Stimulated activated CD8-positive, alpha-beta memory T cell treated with anti-CD3 and anti-CD28 coated beads, Interleukin-4, amount 100 ng/mL, for 1 hour (primary cell): ENCODE measurements at places on chromosomes 16 and 17.

- DNase-seq = no peak
Measured at GRCh38 chr17:76405967-76406647, 21.7 kb downstream of the SPHK1 start.

GRCh38 chr17:8441690-8442089 lies 6.0 kb downstream of the NDEL1 start:
- no peak for DNase-seq

GRCh38 chr17:80486692-80487091 lies 10.3 kb upstream of the NPTX1 start:
- DNase-seq = no peak

GRCh38 chr16:867421-868385 lies 67.2 kb upstream of the GNG13 start:
- no peak for DNase-seq

GRCh38 chr16:86958423-86958822 lies 358.8 kb downstream of the C16orf95 start:
- no peak for DNase-seq

DNA sequence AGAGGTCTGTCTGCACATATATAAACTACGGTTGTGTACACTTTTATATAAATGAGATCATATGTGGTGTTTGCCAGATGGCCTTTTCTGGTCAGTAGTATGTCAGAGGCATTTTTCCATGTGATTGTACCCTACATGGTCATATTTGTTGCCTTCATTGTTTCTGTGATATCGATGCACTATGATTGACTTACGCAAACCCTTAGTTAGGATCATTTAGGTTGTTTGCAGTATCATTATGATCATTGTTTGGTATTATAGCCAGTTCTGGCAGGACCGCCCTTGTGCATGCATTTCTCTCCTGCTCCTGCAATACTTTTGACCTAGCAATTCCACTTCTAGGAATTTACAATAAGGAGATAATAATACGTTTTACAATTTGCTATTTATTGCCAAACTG lies 169.1 kb downstream of the MSI2 start:
- no peak for DNase-seq

DNA sequence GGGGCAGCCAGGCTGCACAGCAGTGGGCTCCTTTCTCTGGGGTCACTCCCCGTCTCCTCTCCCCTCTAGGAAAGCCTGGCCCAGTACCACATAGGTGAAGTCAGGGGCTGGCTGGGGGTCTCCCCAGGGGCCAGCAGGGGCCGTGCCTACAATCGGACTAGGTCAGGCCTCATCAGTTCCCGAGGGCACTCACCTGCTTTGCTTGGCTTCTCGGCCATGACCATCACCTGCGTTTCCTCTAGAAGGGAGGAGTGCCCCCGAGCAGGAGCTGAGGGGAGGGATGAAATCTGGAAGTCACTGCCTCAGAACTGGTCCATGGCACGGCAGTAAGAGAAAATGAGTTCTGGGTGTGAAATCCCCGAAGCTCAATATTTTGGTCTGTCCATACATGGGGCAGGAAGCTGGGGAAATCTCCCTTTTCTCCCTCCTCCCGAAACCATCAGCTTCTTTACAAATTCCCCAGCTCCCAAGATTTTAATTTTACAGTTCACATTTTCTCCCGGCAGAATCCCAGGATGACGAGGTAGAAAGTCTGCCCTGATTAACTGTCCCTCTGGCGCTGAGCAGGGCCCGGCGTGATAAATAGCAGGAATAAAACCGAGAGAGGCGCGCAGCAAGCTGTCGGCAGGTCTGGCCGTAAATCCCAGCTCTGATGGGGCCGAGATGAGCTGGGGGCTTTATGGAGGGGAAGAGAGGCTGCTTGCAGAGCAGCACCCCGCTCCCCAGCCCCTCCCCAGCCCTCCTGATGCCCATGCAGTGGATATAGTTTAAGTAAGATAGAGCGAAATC lies 172.1 kb downstream of the RBFOX3 start:
- DNase-seq = no peak

GRCh38 chr16:2003231-2003826 lies 6.3 kb downstream of the ZNF598 start:
- DNase-seq = no peak

DNA sequence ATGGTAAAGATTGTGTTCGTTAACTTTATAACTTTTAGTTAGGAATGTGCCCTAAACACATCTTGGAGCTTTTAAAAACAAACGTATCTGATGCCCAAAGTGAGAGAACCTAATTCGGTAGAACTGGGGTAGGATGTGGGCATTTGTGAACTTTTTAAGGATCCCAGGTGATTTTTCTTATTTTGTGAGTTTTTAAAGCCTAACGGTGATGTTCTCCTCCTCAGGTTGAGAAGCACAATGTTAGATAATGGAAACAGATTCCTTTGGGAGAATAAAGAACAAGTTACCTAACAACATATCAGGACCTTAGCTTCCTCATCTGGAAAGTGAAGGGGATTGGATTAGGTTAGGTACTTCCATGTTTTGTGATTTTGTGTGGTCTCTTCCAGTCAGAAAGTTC lies 687 bp downstream of the SAP30BP start:
- DNase-seq = no peak

- DNase-seq = no peak
Measured at GRCh38 chr17:51572115-51572514, 311.8 kb downstream of the UTP18 start.

GRCh38 chr16:79210607-79211006 lies 389.9 kb downstream of the MAF start:
- DNase-seq = no peak

- DNase-seq = no peak
Measured at GRCh38 chr16:2042986-2043666, 4.5 kb downstream of the NTHL1 start.

- no peak for DNase-seq
Measured at GRCh38 chr17:32803544-32803943, 73.4 kb downstream of the MYO1D start.

DNA sequence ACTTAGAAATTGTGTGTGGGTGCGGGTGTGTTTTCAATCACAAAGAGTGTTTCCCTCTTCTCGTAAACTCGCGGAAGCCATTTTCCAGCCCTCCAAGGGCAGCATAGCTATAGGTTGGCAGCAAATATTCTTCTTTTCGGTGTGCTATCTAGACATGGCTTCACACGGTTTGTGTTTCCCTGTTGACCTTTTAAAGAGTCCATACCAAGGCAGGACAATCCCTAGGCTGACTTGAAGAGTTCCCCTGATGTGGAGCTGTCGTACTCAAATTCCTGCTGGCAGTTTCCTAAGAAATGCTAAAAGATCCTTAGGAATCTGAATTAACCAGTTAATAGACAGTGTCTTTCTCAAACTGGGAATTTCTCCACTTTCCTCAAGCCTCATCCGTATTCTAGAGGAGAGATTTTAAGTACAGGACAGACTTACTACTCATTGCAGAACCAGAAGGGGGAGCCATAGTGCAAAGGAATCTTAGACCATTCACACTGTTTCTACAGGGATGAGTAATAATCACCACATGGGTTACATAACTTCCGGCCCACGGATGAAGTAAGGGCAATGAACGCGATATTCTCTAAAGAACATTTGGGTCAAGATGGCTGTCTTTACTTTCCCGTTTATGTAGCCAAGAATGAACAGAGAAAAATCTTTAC lies 288.6 kb upstream of the ELAC2 start:
- DNase-seq = no peak

DNA sequence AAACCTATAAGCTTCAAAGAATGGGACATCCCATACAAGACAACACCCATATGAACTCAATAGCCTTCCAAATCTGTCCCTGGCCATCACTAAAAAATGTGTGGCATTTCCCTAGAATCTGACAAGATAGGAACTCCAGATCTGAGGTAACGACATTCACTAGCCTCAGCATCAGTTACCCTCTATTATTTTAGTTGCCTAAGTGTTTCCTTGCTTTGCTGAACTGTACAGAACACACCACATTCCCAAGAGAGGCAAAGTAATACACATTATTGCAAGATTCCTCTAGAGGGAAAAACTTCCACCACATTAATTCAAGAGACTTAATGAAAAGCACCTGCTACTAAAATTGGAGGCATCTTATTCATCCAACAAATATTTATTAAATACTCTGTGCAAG lies 5.0 kb downstream of the LSM12 start:
- no peak for DNase-seq

- DNase-seq = no peak
Measured at GRCh38 chr17:41307647-41308046, 1.5 kb downstream of the KRTAP16-1 start.

DNA sequence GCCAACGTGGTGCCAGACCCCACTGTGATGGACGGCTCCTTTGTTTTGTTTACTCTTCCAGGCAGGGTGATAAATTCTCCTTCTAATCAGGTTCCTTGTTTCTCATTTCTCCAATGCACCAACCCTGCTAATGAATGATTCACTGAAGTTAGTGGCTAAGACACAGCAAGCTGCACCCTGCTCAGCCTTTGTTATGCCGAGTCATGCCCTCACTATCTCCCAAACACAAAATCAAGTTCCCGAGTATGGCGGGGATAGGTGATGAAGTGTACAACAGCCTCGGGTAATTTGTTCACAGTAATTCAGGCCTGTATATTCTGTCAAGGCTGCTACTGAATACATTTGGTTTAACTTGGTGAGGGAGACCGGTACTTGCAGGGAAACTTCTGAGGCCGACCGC lies 83.8 kb upstream of the HS3ST4 start:
- DNase-seq = no peak

- no peak for DNase-seq
Measured at GRCh38 chr17:10421900-10422542, at the start of gene MYH8. MYH8 (minus strand) TSS chr17:10421950; CDS start chr17:10420227, 1,723 bp downstream.

- no peak for DNase-seq
Measured at GRCh38 chr17:42282478-42283080, 5.7 kb upstream of the STAT5A start.

GRCh38 chr16:14193316-14193871 lies 122.3 kb downstream of the MRTFB start:
- no peak for DNase-seq

GRCh38 chr16:77807-78443 lies at the start of gene MPG:
MPG (plus strand) TSS chr16:78225; CDS start chr16:78310, 85 bp downstream.
- DNase-seq = peak; percentile 69

GRCh38 chr16:48531011-48531962 lies 78.7 kb downstream of the N4BP1 start:
- no peak for DNase-seq

- no peak for DNase-seq
Measured at GRCh38 chr16:84350685-84351400, 17.5 kb upstream of the ATP2C2 start.

DNA sequence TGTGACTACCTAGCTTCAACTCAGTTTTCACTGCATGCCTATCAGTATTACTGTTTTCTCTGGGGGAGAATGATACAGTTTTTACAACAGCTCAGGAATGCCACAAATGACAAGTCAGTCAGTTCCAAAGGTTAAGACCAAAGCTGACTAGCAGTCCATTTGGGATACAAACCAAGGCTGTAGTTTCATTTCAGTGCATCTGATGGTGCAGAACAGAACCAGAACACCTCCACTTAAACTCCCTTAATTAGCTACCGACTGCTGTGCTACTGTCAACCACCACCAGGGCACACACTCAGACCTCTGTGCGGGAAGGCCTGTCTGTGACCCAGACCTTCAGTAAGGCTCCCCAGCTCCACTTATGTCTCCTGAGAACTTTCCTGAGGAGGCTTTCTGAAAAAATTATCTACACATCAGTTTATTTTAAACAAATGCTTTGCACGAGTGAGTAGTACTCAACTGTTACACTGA lies 20.4 kb downstream of the NFE2L1 start:
- DNase-seq = no peak

DNA sequence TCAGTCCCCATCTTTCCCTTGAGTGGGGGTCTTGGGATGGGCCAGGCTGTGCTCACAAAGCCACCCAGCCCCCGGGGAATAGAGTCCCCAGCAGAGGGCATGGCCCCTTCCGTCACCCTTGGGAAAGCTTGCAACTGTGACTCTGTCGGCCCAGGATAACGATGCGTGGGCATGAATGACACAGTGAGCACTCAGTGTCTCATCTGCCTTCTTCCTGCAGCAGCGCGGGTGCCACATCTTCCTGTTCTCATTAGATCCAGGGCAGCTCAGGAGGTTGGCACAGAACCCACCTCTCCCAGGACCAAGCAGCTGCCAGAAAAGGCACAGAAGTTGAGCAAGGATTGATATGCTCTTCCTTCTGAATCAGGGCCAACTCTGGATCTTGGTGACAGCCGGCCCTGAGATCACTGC lies 84.7 kb downstream of the MRC2 start:
- no peak for DNase-seq

DNA sequence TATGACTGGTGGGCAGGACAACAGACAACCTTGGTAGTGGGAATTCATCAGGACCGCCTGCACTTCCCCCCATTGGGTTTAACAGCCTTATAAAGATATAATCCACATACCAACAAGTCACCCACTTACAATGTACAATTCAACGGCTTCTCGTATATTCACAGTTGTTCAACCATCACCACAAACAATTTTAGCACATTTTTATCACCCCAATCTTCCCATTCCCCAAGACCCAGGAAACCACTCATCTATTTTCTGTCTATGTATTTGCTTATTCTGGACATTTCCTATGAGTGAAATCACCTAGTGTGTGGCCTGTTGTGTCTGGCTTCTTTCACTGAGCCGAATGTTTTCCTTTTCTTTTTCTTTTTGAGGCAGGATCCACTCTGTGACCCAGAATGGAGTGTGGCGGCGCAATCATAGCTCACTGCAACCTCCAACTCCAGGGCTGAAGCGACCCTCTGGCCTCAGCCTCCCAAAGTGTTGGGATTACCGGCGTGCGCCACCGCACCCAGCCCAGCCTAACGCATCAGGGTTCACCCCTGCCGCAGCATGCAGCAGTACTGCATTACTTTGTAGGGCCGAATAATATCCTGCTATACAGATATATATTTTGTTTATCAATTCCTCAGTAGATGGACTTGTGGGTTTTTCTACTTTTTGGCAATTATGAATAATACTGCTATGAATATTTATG lies 10.9 kb downstream of the ANKS3 start:
- DNase-seq = no peak

DNA sequence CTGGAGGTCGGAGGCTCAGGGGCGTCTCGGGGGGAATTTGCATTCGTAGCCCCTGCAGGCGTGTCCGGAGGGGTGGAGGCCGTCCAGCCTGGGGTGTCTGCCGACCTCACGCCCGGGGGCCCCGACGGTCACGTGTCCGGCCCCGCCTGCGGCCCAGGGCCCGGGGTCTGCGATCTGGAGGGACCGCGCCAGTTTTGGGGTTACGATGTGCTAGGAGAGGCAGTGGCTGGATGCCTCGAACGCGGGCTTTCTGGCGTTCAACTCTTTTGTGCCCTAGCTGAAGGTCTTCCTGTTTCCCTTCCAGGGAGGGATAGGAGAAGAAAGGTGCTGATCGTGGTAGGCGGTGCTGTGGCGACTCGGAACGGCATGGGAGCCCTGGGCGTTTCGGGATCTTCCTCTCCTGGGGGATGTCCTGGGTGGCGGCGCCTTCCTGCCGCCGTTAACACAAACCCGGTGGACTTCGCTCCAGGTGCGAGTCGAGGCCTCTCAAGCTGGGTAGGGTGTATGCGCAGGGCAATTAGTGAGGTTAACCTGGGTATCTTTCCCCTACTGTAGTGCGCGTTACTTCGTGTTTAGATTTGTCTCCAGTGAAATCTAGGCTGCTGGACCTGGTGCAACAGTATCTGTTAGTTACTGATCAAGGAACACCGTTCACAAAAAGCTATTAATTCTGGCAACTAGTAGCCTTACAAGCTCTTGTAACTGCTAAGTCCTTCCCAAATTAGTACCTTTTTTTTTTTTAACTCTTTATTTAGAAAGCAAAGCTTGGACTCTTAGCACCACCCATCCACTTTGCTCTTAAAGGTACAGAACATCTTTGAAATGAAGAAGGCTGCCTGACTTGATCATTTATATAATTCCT lies 1.3 kb downstream of the AKAP1 start:
- DNase-seq = no peak
